Activated CD4-positive, alpha-beta T cell treated with anti-CD3 and anti-CD28 coated beads, Interleukin-2, amount 10 ng/mL, durations not matched to agents 24 days and 14 days (primary cell): ENCODE measurements at places on chromosomes 6 and 20. TPM values are rescaled to one million over a fixed set of nuclear protein-coding genes. Genes with fewer than 3 reads are reported as not detected.

GRCh38 chr20:17902531-17903083 lies 66.0 kb downstream of the SNX5 start:
- DNase-seq = no peak

DNA sequence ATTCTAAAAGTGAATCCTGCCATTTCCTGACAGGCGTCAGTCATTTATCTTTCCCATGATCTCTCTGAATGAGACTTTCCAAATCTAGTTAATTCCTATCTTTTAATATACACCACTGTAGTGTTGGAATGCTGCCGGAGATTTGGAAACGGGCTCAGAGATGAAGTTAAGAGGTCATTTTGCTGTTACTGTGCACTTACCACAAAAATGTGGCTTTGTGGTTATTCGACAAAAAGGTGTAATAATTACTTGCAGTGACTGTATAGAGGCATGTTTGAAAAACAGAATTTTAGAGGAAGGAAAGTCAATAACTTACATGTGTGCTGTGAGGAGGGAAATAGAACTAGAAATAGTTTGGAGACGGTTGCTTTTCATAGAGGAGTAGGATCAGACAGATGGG lies 460.2 kb upstream of the BTBD3 start:
- DNase-seq = no peak

- DNase-seq = no peak
Observed at GRCh38 chr20:6909608-6910007, 142.1 kb downstream of the BMP2 start.

The MAN1A1 gene
- total RNA-seq = 43.0 and 43.7 TPM in 2 replicates

GRCh38 chr6:36897609-36898008 lies 11.9 kb downstream of the C6orf89 start:
- peak; percentile 79 for DNase-seq

GRCh38 chr6:122122202-122122601 lies 277.2 kb upstream of the HSF2 start:
- DNase-seq = no peak

- no peak for DNase-seq
Observed at GRCh38 chr6:36597775-36598174, 3.6 kb downstream of the SRSF3 start.

GRCh38 chr20:10174400-10174799 lies 44.2 kb upstream of the SNAP25 start:
- DNase-seq = no peak

The CASS4 gene
- 2.8 and 3.1 TPM in 2 replicates for total RNA-seq

DNA sequence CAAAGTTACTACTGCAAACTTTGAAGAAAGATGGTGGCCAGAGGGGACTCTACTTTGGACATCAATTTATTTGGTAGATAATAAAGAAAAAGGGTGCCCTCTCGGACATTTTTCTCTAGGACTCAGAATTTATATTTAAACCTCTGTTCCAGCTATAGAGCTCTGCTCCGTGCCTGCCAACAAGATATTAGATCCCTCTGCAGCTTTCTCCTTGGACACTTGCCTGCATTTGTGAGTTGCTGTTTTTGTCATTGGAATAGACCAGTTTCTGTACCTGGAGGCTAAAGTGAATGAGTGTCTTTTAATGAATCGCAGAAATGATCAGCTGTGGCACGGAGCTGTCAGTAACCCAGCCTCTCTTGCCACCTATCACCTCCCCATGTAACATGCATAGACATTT lies 253.5 kb downstream of the NRN1 start:
- DNase-seq = no peak

DNA sequence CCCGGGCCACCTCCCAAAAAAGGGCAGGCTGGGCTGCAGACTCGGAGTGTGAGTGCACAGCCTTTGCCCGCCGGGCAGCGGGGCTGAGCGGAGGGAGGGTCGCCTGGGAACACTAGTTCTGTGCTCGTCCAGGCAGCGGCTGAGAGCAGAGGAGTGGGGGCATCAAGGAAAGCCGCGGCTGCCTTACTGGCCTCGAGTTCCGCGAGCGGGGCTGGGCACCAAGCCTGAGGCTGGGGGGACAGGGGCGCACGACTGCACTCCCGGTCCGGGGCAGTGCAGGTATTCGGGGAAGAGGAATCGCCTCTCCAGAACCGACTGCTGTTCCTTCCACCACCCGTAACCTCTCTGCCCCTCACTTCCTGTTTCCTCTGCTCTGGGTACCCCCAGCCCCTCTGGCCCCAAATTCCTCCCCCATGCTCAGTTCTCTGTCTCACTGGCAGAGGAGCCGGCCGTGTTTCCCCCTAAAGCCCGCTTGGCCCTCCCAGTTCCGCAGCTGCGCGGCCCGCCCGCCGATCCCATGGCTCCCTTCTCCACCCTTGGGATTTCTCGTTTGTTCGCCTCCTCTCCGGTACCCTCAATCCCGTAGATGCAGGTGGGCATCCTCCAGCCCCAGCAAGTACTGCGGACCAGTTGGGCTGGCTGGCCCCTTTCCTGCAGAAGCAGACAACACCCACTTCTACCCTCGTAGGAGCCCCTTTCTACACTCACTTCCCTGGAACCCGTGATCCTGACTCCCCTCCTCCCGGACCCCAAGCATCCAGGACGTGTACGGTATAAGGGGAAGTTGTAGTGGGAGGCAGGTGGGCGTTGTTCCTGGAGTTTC lies 5.1 kb downstream of the RING1 start:
- no peak for DNase-seq

GRCh38 chr6:150517175-150517574 lies 82.5 kb upstream of the PLEKHG1 start:
- DNase-seq = no peak

The MEA1 gene
- 93.5 and 94.3 TPM in 2 replicates for total RNA-seq

DNA sequence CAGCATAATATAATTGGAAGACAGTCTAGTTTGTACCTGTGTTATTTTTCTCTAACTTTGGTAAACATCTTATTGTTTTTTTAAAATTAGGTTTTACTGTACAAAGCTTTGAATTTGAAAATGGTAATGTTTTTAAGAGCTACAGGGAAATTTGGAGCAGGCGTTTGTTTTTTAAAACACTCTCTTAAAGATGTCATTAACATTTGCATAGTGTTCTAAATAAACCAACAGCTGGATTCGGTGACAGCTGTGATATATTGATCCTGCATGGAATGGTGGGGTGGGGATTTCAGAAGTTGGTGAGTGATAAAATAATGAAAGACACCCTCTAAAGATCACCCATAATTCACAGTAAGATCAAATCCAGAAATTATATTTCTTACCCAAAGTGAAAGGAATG lies 97.9 kb upstream of the PRL start:
- no peak for DNase-seq

The WFDC9 gene
- not detected in 2 replicates for total RNA-seq

The PRR18 gene
- total RNA-seq = not detected in 2 replicates

- no peak for DNase-seq
Observed at GRCh38 chr6:166670013-166670412, 43.0 kb upstream of the RPS6KA2 start.

The GJA10 gene
- not detected in 2 replicates for total RNA-seq

GRCh38 chr6:81242624-81243023 lies 509.9 kb downstream of the TENT5A start:
- DNase-seq = no peak

The SYNDIG1 gene
- total RNA-seq = not detected in 2 replicates

DNA sequence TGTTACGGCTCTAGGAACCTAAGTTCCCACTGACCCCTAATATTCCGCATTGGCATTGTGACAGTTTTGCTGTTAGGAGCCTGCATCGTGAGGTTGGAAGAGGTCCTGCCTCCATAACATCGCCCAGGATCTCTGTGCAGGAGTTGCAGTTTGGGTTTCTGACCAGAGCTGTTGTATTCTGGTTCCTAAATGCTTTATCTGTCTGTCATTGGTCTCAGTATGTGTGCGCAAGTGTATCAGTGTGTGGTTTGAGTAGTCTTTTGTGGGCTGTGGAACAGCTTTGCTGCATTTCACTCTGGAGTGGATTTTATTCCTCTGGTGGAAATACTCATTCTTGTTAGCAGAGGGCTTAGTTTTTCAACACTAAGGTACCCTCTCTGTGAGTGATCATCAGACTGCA lies 95.6 kb downstream of the CDYL start:
- no peak for DNase-seq

GRCh38 chr20:3924304-3925112 lies 35.3 kb downstream of the PANK2 start:
- DNase-seq = peak; percentile 55

DNA sequence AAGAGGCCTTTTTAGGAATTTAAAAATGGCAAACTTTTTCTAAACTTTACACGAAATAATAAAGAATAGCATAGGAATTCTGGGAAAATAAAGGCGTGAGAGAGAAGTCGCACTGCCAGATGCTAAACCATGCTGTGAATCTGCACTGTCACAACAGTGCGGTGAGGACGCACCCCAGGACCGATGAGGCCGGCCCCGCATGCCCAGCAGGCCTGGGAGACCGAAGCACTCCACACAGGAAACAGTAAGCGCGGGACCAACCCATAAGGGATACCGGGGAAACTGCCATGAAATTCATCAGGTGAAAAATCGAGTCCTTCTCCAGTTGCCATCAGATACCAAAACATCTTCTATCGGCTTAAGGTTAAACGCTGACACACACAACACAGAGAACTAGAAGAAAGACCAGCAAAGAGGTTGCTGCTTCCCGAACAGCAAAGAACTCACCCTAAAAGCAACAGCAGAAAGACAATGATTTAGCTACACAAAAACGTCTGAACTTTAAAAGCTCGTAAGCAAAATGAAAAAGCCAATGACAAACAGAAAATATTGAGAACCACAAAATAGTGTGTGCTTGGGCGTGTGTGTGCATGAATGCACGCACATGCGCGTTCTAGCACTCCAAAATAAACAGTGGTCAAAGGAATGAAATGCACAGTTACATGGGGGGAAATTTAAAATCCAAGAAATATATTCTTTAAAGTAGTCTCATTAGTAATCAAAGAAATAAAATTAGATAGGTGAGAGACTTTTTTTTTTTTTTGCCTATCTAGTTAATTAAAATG lies 15.4 kb downstream of the RAMACL start:
- no peak for DNase-seq

DNA sequence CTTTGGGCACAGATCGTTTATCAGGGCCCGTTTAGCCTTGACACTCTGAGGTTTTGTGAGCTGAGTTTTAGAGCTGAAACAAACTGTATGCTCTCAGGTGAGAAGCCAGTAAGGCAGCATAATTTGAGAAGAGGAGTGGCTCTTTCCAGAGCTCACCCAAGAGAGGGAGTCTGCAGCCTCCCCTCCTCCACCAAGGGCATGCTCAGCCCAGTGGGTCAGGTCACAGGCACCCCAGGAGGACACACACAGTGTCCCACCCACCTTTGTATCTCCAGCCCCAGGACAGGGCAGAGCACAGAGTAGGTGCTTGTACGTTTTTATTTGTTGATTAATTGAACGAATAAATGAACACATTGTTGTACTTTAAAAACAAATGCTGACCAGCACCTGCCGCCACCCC lies 3.4 kb downstream of the TSPO2 start:
- no peak for DNase-seq

DNA sequence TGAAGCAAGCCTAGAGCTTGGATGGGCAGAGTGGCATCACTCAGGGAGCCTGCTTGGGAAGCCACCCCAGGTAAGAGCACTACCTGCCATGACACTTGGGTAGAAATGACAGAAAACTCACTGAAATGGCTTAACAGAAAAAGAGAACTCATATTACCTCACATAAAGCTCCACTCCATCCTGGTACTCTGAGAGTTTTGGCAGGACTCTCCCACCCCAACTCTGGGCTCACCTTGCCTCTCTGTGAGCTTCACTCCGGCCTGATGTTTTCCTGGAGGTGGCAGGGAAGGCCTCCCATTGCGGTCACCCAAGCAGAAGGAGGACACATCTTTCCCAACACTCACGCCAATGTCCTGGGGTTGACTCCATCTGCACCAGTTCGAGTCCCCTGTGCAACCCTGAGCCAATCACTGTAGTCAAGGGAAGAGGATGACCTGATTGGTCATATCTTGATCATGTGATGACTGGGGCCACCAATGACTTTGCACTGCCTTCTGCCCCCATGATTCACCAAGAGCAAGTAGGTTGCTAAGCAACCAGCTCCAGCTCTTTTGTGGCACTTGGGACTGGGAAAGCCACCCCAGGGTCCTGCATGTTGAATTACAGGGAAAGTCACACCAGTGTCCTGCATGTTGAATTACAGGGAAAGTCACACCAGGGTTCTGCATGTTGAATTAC lies 446.1 kb upstream of the SULF2 start:
- no peak for DNase-seq

DNA sequence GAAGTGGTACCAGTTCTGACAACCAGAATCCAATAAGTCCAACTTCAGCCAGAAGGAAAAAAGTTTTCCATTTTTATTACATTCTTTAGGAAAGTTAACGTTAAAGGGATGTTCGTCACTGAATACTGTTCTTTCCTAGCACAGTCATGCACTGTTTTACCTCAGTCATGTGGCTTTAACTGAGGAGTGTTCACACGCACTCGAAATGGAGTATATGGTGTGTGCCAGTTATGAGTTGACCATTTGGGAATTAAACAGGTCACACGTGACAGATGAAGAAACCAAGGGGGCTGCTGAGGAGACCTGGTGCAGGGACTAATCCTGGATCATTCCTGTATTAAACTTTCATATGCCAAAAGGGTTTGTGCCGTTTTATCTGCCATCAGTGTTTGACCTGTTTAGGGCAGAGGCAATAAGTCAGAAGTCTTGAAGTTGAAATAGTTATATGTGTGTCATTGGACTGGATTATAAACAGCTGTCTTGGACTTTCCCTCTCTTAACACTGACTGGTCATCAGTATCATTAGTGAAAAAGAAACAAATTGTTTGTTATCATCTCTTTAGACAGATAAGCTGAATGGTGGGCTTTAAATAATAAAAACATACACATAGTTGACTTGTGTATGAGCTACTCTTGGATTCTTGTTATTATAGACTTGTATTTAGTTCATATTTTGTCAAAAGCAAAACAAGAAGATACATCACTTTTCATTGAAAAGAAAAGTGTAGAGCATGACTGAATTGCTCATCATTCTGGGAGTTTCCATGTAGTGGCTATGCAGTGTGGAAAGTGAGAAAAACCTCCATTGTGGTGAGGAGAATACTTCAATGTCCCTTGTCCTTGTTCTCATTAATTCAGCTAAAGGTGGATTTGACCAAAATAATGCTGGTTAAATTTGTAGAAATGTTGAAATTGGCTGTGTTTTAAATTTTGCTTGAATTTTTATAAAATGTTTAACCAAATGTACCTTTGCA lies 123.5 kb upstream of the SAMD5 start:
- no peak for DNase-seq

GRCh38 chr6:11242711-11243110 lies 10.2 kb upstream of the NEDD9 start:
- no peak for DNase-seq

The NNAT gene
- 0.16 TPM in 1 of 2 replicates, not detected in the other for total RNA-seq

DNA sequence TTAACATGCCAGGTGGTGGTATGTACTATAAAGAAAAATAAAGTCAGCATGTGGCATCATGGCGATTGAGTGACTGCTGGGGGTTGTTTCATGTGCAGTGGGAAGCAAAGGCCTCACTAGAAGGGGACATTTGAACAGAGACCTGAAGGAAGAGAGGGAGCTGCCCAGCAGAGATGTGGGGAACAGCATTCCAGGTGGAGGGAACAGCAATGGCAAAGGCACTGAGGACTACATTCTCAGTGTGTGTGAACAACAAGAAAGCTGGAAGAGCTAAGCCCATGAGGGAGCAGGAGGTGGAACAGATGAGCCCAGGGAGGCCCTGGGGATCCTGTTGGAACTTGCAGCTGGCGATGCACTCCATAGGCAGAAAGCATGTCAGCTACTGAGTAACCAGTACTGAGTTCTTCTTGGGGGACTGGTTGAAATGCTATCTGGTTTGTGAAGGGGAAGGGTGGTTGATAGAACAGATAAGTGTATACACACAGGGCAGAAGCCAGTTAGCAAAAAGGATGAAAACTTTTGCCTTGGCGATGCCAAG lies 29.2 kb downstream of the NOX3 start:
- no peak for DNase-seq

- DNase-seq = no peak
Observed at GRCh38 chr20:40017765-40018164, 671.3 kb downstream of the MAFB start.

- DNase-seq = peak; percentile 95
Observed at GRCh38 chr20:3172933-3173609, at the start of gene LZTS3. Gene LZTS3 (minus strand): TSS chr20:3173549. CDS start chr20:3167163, 6,386 bp downstream.
